CD4-positive, alpha-beta T cell (primary cell): ENCODE measurements at places on chromosomes 16 and 17.

DNA sequence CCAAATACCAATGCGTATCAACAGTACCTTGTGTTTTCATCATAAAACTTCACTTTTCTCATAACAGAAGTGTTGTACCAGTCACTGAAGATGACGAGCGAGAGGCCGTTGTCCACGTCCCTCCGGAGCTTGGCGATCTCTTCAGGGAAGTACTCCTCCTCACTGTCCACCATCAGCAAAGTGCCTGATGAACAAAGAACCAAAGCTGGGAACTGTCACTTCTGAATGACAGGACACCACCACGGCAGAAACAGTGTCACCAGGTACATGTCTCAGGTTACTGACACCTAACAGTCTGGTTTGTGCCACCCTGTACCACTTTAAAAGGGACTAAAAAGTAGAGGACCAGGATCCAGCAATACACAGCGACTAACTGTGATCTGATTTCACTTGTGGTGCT is 25.0 kb upstream of the SLC38A8 start:
- no peak for DNase-seq

DNA sequence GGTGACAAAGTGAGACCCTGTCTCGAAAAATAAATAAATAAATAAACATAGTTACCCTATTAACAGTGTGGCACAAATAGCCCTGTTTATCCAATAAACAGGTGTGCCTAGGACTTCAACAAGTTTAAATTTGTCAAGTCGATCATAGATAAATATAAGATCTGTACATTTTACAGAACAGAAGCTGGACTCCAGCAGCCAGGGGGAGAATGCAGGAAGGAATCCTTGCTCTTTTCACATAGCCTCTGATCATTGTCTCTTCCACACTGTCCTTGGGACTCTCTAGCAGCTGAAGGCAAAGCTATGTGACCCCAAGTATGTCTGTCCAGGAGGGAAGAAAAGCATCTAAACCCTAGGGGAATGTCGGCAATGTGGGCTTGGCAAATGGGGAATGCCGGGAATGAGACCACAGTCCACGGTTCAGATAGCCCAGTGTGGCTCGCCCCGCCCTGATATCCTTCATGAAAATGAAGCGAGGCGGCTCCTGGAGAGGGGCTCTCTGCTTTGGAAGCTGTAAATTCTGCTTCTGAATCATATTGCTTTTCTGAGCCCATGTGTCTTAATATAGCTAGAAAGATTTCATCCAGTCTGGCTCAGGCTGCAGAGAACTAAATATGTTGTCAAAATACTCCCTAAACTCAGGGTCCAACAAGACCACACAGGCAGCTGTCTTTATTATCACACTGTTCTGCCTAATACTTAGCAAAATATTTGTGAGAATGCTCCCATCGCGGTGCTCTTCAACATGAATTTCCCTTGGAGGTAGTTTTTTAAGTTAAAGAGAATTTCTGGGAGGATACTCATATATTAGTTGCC is 24.9 kb upstream of the GRB2 start:
- no peak for DNase-seq

GRCh38 chr17:38969281-38969680 is 2.1 kb upstream of the FBXO47 start:
- no peak for DNase-seq

GRCh38 chr16:73049511-73049910 is 1.6 kb upstream of the ZFHX3 start:
- no peak for DNase-seq

DNA sequence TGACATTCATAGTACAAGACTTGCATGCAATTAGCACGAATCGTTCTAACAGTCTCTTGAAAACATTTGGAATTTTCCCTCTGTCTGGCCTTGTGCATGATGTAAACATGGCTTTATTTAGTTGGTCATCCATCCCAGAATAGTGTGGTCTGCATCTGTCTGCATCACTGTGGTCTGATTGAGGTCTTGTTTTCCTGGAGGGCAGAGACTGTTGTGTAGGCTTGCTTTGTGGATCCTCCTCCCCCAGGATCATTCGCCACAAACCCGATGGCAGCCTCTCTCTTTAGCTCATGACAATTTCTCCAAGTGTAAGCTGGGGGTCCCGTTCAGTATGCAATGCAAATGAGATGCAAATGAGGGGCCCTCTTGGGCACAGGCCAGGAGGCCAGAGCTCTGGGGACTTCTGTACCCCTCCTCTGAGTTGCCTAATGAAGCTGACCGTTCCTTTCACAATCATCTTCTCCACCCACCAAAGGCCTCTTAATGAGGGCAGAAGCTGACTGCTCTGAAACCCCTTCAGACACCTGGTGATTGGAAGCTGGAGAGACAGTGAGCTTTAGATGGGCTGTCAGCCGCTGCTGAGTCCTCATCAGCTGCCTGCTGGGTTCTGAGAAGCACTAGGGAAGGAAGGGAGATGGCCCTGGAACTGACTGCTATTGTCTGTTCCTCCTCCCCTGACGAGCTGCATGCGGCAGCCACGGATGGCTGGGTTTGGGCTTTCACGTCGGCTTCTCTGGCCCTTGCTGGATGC is 201.2 kb upstream of the CACNG3 start:
- DNase-seq: no peak

- DNase-seq: no peak
Measured at GRCh38 chr16:28982949-28983348, 1.9 kb upstream of the LAT start.

GRCh38 chr16:80285104-80285503 is 255.7 kb upstream of the DYNLRB2 start:
- DNase-seq: no peak

GRCh38 chr17:41803049-41804020 is 8.4 kb downstream of the P3H4 start:
- DNase-seq: no peak

DNA sequence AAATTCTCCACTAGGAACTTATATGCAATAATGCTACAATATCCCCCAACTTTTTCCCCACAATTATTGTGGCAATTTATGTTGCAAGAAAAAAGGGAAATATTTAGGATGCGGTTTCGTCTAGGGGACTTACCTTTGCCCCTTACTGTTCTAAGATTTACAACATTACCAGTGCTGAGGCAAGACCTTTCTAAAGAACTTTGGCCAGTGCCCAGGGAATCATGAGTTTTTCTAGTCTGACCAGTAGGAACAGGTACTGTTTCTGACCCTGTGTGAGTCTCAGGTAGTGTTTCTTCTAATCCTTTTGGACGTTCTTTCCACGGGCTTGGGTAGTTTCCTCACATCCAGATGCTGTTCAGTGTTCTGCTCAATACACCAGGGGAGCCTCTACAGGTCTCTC is 373.7 kb downstream of the HAPSTR1 start:
- no peak for DNase-seq

- DNase-seq: no peak
Measured at GRCh38 chr16:28880589-28880915, 2.3 kb downstream of the ATP2A1 start.

DNA sequence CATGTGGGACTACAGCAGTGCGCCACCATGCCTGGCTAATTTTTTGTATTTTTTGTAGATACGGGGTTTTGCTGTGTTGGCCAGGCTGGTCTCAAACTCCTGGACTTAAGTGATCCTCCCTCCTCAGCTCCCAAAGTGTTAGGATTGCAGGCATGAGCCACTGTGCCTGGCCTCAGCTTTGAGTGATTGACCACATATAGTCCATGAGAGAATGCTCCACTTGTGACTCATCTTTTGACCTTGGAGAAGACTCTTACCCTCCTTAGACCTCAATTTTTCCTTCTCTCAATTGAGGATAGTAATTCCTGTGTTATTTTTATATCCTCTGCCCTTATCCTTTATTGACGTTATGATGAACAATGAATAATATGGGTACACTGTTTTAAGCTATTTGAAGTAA is 30.9 kb upstream of the DUSP14 start:
- no peak for DNase-seq

DNA sequence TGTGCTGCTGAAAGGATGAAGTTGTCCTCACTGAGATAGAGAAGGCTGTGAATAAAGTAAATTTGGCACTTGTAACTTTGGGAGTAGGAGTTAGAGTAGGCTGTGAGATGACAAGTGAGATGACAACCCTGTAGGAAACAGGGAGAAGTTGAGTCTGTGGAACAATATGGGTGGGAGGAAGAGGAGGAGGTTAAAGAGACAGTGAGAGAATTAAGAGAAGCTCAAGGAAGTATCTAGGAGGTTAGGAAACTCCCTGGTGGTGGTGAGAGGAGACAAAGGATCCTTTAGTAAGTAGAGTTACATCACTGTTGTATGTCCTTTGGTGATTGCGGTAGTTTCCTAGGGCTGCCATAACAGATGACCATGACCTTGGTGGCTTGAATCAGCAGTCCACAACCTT is 10.7 kb upstream of the HSD17B2 start:
- no peak for DNase-seq

GRCh38 chr16:35195173-35195863 is 1735.9 kb downstream of the TP53TG3F start:
- no peak for DNase-seq

- no peak for DNase-seq
Measured at GRCh38 chr17:51848451-51848850, 310.1 kb downstream of the CA10 start.

GRCh38 chr17:7466639-7467341 is 12.6 kb downstream of the ZBTB4 start:
- no peak for DNase-seq

DNA sequence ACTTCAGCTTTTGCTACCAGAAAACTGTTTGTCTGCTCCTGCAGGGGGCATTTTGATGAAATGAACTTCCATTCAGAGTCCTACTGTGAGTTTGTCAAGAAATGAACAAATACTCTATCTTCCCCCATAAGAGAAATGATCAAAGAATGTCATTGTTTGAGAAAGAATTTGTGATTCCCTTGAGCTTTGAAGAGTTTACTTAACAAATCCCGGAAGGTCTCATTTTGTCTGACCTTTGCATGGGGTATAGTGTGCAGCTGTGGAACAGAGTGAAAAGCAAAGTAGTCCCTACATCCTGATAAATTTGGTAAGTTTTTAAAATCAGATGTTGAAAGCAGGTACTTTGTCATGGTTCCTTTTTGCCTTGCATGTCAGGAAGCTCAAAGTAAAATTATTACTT is 178.0 kb downstream of the ABCC12 start:
- no peak for DNase-seq

GRCh38 chr17:35748979-35749378 is 4.1 kb downstream of the GAS2L2 start:
- no peak for DNase-seq

GRCh38 chr17:37212179-37212578 is 163.6 kb upstream of the C17orf78 start:
- no peak for DNase-seq

DNA sequence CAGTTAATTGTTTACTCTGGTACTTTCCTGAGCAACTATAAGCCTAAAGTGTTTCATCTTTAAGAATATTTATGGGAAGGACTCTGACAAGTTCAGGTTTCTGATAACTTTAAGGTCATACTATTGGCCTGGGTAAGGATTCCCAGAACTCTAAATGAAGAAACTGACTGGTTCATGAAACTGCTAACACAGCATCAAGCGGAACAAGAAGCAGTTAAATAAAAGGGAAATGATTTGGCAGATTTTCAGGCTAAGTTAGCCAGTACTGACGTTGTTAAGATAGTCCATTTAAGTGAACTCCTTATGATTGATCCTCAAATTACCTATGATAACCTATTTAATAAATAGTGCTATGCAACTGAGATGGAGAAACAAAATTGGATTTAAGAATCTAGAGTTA is 101.6 kb upstream of the CES5A start:
- DNase-seq: no peak

DNA sequence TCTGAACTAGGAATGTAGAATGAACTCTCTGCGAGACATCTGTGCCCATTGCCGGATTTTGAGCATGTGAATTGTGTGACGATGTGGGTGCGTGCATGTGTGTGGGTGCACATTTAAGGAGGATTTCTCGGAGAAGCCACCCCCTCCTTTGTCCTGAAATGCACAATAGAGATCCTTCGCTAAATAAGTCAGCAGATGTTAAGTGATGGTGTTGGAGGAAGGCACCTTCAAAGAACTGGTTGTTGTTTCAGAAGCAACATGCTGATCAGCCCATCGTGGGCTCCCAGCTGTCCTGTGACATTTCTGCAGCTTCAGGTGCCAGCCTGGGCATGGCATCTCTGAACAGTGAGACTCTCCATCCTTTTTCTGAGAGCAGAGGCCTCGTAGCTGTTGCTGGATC is 194.9 kb downstream of the MSI2 start:
- no peak for DNase-seq

DNA sequence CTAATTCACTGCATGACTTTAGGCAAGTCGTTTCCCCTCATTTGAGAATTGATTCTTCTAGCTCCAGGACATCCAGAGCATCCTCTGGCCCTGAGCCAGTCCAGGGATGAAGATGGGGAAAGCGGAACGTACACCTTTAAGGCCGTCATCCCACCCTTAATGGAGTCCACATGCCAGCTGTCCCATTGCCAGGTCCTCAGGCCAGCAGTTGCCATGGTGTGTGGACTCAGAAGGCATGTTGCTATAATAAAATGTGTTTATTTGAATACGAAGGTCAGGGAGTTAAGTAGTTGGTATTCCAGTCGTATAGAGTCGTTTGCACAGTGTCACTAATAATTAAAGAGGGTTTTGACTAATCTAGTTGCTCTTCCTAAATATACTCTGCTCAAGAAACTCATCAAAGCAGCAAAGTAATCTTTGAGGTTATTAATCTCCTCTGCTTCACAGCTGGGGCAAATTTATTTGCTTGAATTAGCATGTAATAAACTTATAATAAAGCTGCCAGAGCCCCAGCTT is 30.4 kb downstream of the CCDC182 start:
- no peak for DNase-seq

- peak; percentile 34 for DNase-seq
Measured at GRCh38 chr17:7548585-7549400, at the start of gene TNFSF12. TSS of gene TNFSF12 (plus strand) at chr17:7549058. CDS start at chr17:7549154, 96 bp downstream.

GRCh38 chr17:42566215-42566882 is 551 bp upstream of the MLX start:
- DNase-seq: no peak

DNA sequence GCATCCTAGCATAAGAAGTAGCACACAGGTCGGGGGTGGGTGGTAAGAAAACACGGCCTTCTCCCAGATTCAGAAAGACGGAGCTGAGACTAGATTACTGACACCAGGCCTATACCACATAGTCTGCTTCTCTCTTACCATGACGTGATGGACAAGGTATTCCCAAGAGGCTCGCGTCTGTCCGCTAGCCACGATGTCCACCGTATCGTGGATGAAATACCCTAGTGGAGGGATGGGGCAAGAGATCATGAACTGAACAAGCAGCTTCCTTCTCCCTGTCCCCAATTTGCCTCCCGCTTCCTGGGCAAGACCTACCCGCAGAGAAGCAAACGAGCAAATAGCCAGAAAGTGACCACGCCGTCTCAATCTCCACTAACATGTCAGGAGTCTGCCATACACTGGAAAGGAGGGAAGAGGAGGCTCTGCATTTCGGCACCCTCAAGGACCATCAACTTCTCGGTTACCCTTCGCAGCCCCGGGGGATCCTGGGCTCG is 820 bp downstream of the TLCD1 start:
- DNase-seq: no peak

DNA sequence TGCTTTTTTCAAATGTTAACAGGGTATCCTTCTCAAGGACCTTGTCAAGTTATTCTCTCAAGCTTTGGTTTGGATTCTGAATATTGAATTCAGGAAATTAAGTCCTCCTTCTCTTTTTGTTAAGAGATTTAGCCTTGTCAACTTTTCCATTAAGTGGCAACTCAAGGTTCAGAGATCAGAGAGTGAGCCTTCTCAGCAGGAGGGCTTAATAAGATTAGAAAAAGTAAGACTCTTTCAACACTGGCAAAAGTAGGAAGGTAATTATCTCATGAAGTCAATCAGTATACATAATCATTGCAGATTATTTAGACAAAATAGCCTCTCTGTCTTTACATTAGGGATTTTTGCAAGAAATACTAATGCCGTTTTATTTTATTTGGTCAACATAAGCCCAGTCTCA is 330.7 kb downstream of the KIF2B start:
- DNase-seq: no peak

GRCh38 chr17:16286009-16286946 is 67.0 kb downstream of the CENPV start:
- DNase-seq: peak; percentile 68
